ENCODE measurements at places on chromosomes 6 and 20. TPM values are rescaled to one million over a fixed set of nuclear protein-coding genes. Genes with fewer than 3 reads are reported as not detected.

ZFP64 gene
- total RNA-seq, result 9.3 TPM

MEI4 gene
- total RNA-seq, result 0.09 TPM

TFAP2D gene
- not detected for total RNA-seq

PRDM13 gene
- not detected for total RNA-seq

SMLR1 gene
- total RNA-seq, result not detected

PRICKLE4 gene
- total RNA-seq, result 8.9 TPM

RHAG gene
- not detected for total RNA-seq

SUMO4 gene
- total RNA-seq, result 1.9 TPM

BTNL2 gene
- not detected for total RNA-seq

WTAP gene
- total RNA-seq, result 171 TPM

EYA4 gene
- total RNA-seq, result 1.1 TPM

GPR63 gene
- 0.48 TPM for total RNA-seq

OR2H1 gene
- not detected for total RNA-seq

RFX6 gene
- not detected for total RNA-seq

SYTL3 gene
- total RNA-seq, result 16.3 TPM

TBX18 gene
- total RNA-seq, result 6.4 TPM

ZNF831 gene
- total RNA-seq, result 2.1 TPM

RAMACL gene
- 3.9 TPM for total RNA-seq

MAP1LC3A gene
- 53.6 TPM for total RNA-seq

GSTA5 gene
- total RNA-seq, result not detected

ISM1 gene
- 4.2 TPM for total RNA-seq

EPB41L2 gene
- total RNA-seq, result 317 TPM

MCCD1 gene
- total RNA-seq, result not detected

ENPP3 gene
- total RNA-seq, result 0.36 TPM

SLC17A3 gene
- total RNA-seq, result not detected

COMMD7 gene
- 19.3 TPM for total RNA-seq

BPIFA1 gene
- not detected for total RNA-seq

WFDC5 gene
- not detected for total RNA-seq

KIF25 gene
- 0.38 TPM for total RNA-seq

HDGFL1 gene
- total RNA-seq, result not detected

HLA-DMA gene
- total RNA-seq, result 43.8 TPM

TPD52L2 gene
- 131 TPM for total RNA-seq

MAS1 gene
- total RNA-seq, result not detected

PDE10A gene
- total RNA-seq, result 9.1 TPM

GJA10 gene
- total RNA-seq, result not detected

ROS1 gene
- total RNA-seq, result not detected

SMPD2 gene
- 11.1 TPM for total RNA-seq

SRMS gene
- total RNA-seq, result not detected

WASF1 gene
- 5.8 TPM for total RNA-seq

SAMD5 gene
- total RNA-seq, result 0.69 TPM

MTG2 gene
- 32.5 TPM for total RNA-seq

SLC22A2 gene
- total RNA-seq, result not detected

CGAS gene
- total RNA-seq, result 7.4 TPM

HCRTR2 gene
- total RNA-seq, result not detected

NINL gene
- 4.7 TPM for total RNA-seq

C20orf144 gene
- not detected for total RNA-seq

PXDC1 gene
- total RNA-seq, result 106 TPM

XRN2 gene
- total RNA-seq, result 116 TPM

SRSF3 gene
- total RNA-seq, result 162 TPM
